ENCODE measurements at places on chromosomes 1 and 21. TPM values are rescaled to one million over a fixed set of nuclear protein-coding genes. Genes with fewer than 3 reads are reported as not detected.

The CD84 gene
- not detected for total RNA-seq

The ZNF326 gene
- total RNA-seq: 8.1 TPM

The CDKN2C gene
- total RNA-seq: 19.8 TPM

The OR2T11 gene
- total RNA-seq: not detected

DNA sequence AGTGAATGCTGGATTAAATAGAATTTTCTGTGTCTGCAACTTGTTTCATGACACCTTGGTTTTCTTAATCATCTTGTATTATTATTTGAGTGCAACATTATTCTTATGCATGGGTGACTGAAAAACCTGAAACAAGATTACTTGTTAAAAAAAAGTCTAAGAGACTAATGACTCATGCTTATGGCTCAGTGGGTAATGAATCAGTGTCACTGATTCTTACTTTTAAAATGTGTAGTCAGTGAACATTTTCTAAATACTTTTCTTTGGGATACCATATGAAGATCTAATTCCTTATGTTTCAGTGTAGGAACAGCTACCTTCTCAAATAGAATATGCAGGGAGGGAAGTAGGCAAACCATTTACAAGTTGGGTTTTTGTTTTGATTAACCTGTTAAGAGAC, 65.5 kb downstream of the PRKAA2 start:
- peak; percentile 90 for DNase-seq

DNA sequence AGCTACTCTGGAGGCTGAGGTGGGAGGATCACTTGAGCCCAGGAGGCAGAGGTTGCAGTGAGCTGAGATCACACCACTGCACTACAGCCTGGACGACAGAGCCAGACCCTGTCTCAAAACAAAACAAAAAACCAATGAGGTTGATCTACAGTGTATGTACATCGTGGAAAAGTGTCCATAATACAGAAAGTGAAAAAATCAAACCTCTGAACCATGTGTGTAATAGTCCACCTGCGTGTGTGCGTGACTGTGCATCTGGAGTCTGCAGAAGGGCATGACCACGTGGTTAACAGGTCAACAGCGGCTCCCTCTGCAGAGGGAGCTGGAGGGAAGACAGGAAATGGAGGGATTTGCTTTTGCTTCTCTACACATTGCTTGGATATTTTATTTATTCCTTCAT, 32.4 kb upstream of the ENO1 start:
- peak; percentile 42 for DNase-seq

GRCh38 chr1:26581287-26581651, 51.7 kb downstream of the RPS6KA1 start:
- no peak for DNase-seq

DNA sequence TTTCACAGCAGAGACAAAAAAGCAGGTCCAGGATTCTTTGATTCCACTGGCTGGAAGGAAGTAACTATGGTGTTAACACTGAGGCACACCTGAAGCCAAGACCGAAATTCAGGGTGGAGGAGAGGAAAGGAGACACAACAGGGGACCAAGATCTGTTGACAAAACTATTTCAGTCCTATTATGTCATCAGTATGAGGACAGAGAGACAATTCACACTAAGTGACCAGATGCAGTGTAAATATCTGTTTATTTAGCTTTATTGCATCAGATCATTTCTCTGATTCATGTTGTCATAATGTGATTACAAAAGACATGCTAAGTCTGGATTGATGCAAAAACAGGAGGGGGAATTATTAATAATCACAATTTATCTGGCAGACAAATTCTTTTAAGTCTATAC, 118.8 kb downstream of the SIPA1L2 start:
- DNase-seq: peak; percentile 9

GRCh38 chr1:47106792-47107191, 30.4 kb upstream of the CYP4A22 start:
- DNase-seq: no peak

DNA sequence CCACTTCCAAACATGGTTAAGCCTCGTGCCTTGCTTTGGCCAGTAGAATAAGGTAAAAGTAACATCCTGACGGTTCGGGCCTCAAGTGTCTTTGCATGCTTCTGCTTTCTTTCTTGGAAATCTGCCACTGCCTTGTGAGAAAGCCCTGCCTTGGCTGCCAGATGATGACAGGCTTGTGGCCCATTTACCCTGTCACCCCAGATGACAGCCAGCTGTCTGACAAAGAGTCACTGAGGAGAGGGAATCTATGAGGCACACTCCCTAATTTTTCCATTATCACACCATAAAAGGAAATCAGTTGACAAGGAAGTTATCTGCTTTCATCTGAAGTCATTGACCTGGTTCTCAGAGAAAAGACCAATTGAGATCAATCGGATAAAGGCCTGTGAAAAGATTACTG, 199.8 kb downstream of the USH2A start:
- peak; percentile 30 for DNase-seq
